ENCODE measurements at places on chromosomes 6 and 20.

DNA sequence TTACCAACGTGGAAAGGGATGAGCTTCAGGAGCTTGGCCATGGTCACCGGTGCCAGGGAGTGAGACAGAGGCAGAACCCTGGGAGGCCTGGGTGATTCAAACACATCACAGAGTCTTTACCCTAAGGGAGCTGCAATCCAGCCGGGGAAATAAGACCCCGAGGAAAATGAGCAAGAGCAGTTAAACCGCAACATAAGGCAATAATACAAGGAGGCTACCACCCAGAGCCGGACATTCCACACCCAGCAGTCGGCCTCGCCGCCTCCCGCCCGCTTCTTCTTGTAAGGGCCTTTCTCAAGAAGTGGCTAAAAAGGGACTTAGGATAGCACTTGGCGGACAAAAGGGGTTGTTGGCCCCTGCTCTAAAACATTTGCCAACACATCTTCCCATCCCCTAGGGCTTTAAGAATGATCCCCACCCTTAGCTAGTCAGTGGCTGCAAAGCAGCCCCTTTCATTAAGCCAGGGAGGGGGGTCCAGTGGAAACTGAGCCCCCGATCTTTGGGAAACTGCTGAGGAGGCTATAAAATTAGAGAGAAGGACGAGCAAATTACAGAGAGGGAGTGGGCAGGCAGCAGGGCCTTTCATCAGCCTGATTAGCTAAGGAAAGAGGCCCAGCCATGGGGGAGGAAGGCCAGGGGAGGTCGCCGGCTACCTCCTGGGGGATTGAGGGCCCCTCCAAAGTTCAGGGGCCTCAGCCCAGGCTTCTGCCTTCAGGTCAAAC, 34.3 kb downstream of the SNX5 start:
- DNase-seq: no peak

DNA sequence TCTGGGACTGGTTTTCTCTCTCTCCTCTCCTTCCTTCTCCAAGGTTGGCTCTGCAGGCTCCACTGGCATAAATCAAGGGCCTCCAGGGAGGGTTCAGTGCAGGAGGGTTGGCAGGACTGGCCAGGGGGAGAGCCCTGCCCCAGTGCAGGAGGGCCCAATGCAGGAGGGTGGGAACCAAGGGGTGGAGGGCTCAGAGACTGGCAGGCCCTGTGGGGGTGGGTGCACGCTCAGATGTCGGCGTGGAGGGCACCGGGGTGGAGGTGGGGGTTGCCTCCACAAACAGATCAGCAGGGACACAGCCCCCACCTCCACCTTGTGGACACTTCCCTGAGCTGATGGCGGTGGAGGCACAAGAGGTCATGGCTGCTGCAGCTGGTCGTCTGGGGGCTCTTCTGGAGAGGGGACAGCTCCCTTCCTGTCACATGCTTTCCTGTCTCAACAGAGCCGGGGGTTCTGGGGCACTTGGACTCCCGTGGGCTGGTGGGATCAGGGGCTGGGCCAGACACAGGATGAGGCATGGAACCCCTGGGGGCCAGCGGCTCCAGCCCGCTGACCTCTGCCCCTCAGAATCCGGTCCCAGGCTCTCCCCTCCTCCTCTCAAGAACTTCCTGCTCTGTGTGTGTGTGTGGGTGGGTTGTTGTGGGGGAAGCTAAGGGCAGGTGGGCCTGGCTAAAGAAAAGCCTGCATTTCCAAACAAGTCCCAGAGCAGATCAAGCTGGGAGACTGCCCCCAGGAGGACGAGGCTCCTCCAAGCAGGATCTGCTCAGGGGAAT, 2.7 kb upstream of the ABHD16B start:
- DNase-seq: no peak

DNA sequence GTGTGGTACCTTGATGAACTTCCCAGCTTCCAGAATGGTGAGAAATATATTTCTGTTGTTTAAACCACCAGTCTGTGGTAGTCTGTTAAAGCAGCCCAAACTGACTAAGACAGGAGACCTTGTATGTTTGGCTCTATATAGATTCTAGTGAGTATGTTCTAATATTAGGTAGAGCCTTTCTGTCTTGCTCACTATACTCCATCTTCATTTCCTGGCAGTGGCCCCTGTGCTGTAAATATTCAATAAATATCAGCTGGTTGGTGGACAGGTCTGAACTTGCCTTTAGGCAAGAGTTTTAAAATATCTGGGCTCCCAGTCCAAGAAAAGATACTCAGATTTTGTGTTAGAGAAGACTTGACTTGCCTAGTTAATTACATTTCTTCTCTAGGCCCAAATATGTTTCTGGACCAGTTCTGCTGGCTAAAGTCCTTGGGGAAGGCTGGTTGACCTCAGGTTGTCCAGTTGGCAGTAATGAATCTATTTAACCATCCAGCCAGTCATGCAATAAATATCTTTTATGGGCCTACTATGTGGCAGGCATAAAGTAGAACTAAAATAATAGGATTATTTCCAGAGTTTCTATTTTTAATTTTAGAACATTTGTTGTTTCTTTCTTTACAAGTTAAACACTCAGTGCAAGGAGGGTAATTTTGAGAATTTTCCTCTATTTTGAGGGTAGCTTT, 22.3 kb downstream of the PPP1R14C start:
- DNase-seq: no peak

GRCh38 chr20:29301624-29302259, 1955.7 kb upstream of the DEFB115 start:
- DNase-seq: no peak

- no peak for DNase-seq
These were observed 1383.5 kb upstream of the DEFB115 start for GRCh38 chr20:29873946-29874345.

GRCh38 chr6:17431581-17431980, 38.2 kb downstream of the CAP2 start:
- no peak for DNase-seq

DNA sequence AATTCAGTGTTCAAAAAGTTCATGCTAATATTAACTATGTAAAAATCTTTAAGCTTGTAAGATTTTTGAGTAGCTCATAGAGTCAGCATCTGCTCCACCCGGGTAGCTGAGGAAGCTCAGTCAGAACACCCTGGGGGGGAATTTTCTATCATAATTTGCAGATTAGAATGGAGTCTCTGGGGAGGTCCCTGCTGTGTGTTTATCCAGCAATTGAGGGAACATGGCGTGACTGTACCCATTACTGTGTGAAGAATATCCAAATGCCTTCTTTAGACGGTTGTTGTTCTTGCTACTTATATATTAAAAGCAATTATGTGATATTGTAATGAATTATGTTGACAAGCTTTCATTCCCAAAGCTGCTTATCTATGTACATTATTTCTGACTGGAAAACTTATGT, 64.8 kb downstream of the AIG1 start:
- no peak for DNase-seq

DNA sequence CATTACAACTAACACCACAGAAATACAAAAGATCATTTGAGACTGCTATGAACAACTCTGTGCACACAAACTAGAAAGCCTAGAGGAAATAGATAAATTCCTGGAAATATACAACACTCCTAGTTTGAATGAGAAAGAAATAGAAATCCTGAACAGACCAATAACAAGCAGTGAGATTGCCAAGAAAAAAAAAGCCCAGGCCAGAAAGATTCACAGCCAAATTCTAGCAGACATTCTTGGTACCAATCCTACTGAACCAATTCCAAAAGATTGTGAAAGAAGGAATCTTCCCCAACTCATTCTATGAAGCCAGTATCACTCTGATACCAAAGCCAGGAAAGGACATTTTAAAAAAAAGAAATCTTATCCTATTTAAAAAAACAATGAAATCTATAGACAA, 7.0 kb upstream of the CDK19 start:
- no peak for DNase-seq

- DNase-seq: no peak
These were observed 328.8 kb upstream of the MANEA start for GRCh38 chr6:95248499-95248898.

- DNase-seq: no peak
These were observed 8.1 kb downstream of the GLP1R start for GRCh38 chr6:39056681-39057080.

- no peak for DNase-seq
These were observed 78.4 kb upstream of the CCDC167 start for GRCh38 chr6:37578104-37578503.

DNA sequence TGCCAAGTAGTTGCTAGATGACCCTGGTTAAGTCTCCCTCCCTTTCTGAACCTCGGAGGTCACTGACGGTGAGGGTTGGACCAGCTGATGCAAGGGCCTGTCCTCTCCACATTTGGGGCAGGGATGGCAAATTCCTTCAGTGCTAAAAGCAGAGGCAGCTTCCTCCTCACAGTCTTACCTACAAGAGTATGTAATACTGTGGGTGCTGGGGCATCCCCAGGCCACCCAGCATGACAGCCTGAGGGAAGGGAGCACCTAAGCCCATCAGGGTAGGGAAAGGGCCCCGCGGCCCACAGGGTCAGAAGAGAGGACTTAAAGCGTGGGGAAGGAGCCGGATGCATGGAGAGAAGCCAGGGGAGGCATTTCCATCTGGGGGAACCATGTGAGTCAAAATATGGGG, 38.0 kb downstream of the TGM3 start:
- no peak for DNase-seq

DNA sequence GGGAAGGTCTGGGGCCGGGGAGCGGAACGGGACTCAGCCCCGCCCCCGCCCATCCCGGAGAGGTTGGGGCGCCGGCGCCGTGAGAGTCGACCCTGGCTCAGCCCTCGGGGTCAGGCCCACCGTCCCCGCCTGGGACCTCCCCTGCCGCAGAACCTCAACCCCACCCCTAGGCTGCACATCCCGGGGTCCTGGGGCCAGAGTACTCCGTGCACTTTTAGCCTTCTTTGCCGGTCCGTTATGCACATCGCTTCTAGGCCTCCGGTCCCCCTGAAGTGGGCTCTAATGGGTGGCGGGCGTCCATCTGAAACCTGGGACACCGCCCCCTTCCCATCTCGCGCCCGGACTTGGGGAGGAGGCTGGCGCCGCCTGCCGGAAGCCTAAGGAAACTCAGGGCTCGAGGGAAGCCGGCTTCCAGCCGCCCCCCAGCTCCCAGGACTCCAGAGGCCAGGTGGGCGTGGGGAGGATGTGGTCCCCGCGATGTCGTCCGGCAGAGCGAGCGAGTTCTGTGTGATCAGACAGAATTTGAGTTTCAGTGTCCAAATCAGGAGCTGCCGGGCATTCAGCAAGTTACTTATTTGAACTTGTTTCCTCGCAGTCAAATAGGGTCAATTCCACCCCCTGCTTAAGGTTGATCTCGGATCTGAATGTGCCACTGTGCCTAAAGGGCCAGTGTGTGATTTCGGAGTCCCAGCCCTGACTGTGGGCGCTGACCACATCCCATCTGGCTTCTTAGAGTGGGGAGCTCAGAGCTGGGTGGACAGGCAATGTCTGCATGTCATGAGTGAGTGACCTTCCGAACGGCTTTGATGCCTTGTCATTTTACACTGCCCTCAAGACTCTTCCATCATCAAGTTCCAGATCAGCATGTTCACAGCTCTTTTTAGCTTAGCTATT, 47.6 kb downstream of the CPXM1 start:
- DNase-seq: peak; percentile 39

- no peak for DNase-seq
These were observed 163.5 kb downstream of the KIF6 start for GRCh38 chr6:39561536-39562266.

DNA sequence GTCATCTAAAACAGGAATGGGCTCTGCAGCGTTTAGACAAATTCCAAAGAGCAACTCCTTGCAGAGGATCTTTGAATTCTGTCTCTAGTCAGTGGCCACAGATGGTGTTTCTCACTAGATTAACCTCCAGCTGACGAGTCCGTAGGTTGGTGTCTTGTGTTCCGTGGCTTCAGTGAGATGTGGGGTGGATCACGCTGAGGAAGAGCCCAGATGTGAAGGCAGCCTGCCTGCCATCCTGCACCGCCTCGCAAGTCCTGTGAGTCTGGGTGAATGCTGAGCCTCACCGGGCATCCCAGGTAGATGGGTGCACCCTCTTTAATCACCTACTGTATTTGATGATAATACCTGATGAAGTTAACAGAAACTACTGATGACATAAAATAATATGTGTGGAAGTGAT, 70.4 kb downstream of the THBS2 start:
- DNase-seq: no peak

DNA sequence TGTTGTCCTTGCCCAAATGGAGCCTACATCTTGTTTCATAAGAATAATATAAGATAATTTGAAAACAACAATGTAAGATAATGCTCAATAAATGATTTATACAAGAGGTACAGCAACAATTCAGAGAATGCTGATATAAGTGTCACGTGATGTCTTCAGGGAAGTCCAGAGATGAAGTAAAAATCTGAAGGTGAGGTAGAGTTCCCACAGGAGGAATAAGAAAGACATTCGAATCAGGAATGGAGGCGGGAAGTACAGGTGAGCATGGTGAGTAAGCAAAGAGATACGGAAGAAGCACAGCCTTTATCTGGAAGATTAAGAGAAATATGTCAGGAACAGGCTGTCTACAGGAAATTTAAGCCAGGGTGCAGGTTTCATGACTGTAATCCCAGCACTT, 165.9 kb upstream of the MARCKS start:
- DNase-seq: no peak

DNA sequence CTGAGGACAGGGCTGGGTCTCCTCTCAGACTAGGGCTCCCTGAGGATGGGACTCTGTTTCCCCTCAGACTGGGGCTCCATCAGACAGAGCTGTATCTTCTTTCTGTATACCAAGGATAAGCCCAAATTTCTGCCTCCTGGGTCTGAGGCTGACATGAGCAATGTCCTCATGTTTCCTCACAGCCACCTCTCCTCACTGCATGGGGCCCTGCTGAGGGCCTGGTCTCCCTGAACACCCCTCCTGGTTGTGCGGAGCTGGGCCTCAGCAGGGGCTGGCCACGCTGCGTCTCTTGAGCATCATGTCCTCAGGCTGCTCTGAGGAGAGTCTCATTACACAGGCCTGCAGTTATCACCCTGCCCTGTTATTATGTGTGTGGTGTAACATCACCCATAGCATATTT, 144.6 kb downstream of the LRFN2 start:
- no peak for DNase-seq

DNA sequence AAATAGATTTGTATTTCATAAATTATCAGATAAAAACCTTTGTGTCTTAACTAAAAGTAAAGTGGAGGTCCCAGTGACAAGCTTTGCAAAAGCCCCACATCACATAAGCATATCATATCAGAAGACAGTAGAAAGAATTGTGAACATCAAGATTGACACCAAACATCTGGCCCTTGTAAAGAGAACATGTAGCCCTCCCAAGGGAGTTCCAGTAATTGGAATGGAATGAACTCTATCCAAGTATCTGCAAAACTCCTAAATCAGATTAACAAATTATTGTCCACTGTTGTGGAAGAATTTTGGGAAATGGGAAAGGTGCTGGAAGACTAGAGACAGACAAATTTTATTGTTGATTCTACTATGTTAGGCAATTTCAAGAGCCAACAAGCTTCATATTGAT, 268.8 kb downstream of the KCNQ5 start:
- DNase-seq: no peak

DNA sequence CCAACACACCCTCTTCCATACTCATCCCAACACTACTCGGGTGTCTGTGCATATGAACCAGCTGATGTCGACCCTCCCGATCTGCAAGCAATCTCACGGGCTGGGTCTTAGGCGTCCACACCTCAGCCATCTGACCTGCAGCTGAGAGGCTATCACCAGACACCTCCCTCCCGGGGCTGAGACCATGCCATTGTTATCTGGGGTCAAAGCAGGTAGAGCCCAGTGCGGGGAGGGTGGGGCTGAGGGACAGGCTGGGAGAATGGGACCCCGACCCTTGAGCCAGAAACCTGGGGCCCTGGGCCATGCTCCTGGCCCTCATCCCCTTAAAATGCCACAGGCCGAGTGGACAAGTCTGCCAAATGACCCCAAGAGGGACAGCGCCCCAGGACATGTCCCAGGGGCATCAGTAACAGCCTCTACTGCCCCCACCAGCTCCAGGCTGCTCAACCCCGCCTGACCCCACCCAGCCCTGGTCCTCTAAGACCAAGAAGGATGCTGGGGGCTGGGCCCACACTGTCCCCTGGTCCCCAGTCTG, 146.7 kb upstream of the CST7 start:
- DNase-seq: no peak
